CD4-positive, alpha-beta memory T cell (primary cell): ENCODE measurements at places on chromosomes 16 and 17. TPM values are rescaled to one million over a fixed set of nuclear protein-coding genes. Genes with fewer than 3 reads are reported as not detected.

ACE gene
- total RNA-seq: 56.7 TPM

KRTAP2-3 gene
- not detected for total RNA-seq

TBC1D26 gene
- total RNA-seq: 0.19 TPM

AKAP1 gene
- 33.0 TPM for total RNA-seq

EPX gene
- not detected for total RNA-seq

NR1D1 gene
- 15.1 TPM for total RNA-seq

ZFP90 gene
- total RNA-seq: 55.3 TPM

TEKT1 gene
- total RNA-seq: not detected

AXIN2 gene
- total RNA-seq: 30.3 TPM

ZC3H18 gene
- 91.5 TPM for total RNA-seq

NPIPB9 gene
- total RNA-seq: 3.0 TPM

SPATA22 gene
- total RNA-seq: not detected

TLCD3B gene
- total RNA-seq: not detected

CD300LB gene
- 0.19 TPM for total RNA-seq

ODF4 gene
- total RNA-seq: not detected

TERB1 gene
- 0.83 TPM for total RNA-seq

GNGT2 gene
- 2.9 TPM for total RNA-seq

PIRT gene
- total RNA-seq: not detected

KLHL10 gene
- total RNA-seq: not detected

EFCAB13 gene
- total RNA-seq: 22.3 TPM

KRTAP4-4 gene
- not detected for total RNA-seq

C17orf50 gene
- not detected for total RNA-seq

RPTOR gene
- 51.8 TPM for total RNA-seq

MSLN gene
- not detected for total RNA-seq

CACNG3 gene
- total RNA-seq: not detected

MAP2K6 gene
- 16.5 TPM for total RNA-seq

TBC1D3K gene
- total RNA-seq: not detected

MARF1 gene
- 223 TPM for total RNA-seq

CD300C gene
- total RNA-seq: not detected

MT4 gene
- total RNA-seq: not detected
